ENCODE measurements at places on chromosomes 3 and 15.

- DNase-seq, result no peak
Measured at GRCh38 chr3:171888466-171888865, 45.3 kb downstream of the TMEM212 start.

GRCh38 chr3:189587664-189588040, 43.5 kb upstream of the TP63 start:
- no peak for DNase-seq

DNA sequence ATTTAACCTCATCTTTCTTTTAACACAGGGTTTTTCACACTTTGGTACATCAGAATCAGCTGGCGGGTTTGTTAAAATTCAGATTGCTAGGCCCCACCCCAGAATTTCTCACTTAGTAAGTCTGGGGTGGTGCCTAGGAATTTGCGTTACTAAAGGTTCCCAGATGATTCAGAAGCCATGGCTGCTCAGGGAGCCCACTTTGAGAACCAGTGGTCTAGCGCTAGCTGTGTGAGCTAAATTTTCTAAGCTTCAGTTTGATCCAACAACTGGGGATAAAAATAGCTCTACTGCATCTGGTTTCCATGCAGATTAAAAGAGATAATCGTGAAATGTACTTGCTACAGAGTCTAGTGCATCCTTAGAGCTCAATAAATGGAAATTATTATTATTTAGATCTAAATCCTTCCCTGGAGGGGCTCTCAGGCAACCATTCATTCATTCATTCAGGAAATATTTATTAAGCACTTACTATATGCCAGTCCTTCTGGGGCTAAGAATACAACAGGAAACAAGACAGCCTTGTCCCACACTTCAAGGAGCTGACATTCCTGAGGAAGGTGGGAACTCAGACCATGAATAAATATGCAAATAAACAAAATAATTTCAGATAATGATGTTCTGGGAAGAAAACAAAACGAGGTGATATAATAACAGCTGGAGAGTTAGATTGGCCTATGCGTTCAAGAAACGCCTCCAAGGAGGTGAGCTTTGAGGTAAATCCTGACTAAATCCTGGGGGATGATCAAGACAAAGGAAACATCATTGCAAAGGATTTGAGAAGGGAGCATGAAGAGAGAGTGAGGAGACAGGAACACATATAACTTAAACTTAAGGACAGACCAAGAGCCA, 3.9 kb upstream of the CIDEC start:
- DNase-seq, result no peak

GRCh38 chr15:78207641-78208340, 26.6 kb downstream of the ACSBG1 start:
- no peak for DNase-seq

GRCh38 chr15:74815121-74815934, 2.7 kb downstream of the LMAN1L start:
- DNase-seq, result no peak

DNA sequence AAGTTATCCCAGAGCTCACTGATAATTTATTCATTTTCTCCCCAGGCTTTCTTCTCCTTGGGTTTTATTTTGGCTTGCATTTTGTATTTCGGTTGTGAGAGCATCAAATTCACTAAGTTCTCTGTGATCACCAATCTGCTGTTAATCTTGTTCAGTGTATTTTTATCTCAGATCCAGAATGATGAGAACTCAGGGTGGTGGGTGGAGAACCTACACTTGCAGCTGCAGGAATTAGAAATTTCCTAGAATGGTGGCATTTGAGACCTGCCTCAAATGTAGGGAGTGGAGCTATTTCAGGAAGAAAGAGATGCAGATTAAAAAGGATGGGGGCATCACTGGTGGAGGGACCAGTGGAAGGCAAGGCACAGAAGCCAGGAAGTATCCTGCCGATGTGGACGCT, 129.6 kb downstream of the OPA1 start:
- DNase-seq, result no peak

DNA sequence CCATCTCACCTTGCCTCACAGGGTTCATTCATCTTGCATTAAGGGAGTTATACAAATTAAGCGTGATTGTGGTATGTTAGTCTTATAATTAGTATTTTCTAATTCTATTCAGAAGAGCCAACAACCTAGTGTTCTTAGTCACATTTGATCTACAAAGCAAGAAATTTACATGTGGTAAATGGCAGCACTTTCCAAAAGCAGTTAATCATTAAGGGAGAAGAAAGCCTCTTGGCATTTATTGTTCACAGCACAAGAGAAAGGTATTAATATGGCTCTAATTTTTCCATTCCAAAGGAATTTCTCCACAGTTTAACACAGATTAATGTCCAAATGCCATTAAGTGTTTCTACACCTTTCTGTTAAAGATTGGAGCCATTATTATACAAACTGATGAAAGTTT, 1077.1 kb downstream of the ZPLD1 start:
- DNase-seq, result no peak

DNA sequence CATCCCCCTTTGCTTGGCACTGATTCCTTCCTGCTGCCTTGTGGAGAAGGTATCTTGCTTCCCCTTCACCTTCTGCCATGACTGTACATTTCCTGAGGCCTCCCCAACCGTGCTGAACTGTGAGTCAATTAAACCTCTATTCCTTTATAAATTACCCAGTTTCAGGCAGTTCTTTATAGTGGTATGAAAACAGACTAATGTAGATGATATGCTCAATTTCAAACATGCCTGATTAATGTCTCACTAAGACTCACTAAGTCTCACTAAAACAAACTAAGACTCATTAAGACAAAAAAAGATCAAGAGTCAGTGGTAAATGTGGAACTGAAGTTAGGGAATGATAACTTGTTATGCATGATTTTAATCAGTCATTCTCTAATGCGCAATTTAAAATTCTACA, 606.6 kb downstream of the RBMS3 start:
- no peak for DNase-seq

GRCh38 chr3:58496206-58496857, 4.4 kb downstream of the KCTD6 start:
- DNase-seq, result no peak

DNA sequence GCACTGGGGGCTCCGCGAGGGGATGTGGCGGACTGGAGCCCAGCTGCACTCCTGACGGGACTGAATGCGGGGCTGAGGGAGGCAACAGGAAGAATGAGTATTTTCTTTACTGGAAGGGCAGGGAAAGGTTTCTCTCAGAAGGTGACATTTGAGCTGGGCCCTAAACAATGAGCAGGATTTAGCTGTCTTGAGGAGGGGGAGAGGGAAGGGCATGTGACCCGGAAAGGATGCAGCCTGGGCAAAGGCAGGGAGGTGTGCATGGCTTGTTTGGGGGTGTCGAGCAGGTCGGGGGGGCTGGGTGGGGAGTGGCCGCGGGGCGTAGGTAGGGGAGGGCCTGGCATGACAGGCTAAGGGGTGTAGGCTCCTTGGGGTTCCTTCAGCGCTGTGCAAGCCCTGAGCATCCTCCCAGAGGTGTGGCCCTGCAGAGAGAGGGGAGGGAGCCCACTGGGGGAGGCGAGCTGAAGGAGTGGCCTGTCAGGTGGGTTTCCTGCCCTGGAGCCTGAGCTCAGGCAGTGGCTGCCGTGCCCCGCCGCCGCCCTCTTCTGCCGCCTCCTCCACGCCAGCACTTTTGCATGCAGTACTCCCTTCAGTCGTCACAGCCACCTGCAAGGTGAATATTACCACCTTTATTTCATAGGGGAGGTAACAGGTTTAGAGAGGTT, 17.2 kb upstream of the ANKDD1A start:
- DNase-seq, result peak; percentile 53

DNA sequence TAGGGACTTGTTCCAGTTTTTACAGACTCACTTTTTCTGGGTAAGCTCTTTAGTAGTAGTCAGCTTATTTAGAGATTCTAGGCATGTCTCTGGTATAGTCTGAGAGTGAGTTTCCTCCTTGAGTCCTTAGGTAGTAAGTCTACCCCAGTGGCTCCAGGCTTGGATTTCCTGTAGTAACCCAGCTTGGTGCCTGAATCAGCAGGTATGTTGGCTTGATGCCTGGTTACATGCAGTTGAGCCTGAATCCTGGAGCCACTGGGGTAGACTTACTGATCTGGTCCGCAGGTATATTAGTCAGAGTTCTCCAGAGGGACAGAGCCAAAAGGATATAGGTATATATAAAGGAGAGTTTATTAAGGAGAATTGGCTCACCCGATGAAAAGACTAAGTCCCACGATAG, 85.8 kb upstream of the RBMS3 start:
- DNase-seq, result no peak

Measured in stimulated activated CD8-positive, alpha-beta memory T cell treated with anti-CD3 and anti-CD28 coated beads, Interleukin-2, amount 100 ng/mL, for 48 hours (primary cell).